AG09309 (cell line): ENCODE measurements at places on chromosomes 11 and 22.

GRCh38 chr11:71095294-71095850 lies 157.0 kb downstream of the SHANK2 start:
- no peak for DNase-seq

DNA sequence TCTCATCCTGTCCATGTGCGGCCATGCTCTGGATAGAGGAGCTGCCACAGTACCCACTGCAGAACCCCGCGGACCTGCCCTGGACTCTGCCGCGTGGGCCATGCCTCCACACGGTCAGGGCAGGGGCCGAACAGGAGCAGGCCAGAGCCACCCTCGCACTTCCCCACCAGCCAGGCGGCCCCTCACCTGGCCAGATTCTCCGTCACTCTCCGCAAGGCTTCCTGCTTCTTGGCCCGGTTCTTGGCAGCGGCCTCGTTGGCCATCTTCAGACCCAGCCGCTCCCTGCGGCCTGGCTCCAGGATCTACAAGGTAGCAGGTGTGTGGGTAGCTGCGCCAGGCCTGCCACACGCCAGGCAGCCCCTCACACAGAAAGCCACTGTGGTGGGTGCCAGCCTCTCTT lies 3.8 kb downstream of the TSSK2 start:
- DNase-seq: no peak

DNA sequence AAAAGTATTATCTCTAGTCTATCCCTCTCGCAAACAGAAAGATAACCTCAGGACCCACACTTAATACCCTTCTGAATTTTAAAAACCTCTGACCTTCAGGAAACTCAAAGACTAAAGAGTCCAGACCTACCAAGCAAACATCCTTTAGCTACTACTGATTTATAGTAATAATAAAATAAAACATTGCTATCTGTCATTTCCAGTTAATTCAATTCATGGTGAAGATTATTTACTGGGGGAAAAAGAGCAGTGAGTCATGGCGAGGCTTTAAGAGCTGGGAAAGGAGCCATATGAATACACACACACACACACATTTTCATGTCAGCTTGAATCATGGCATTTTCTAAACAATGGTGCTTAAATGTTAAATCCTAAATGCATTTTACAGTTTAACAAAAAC lies 87.1 kb downstream of the FAM76B start:
- peak; percentile 73 for DNase-seq

DNA sequence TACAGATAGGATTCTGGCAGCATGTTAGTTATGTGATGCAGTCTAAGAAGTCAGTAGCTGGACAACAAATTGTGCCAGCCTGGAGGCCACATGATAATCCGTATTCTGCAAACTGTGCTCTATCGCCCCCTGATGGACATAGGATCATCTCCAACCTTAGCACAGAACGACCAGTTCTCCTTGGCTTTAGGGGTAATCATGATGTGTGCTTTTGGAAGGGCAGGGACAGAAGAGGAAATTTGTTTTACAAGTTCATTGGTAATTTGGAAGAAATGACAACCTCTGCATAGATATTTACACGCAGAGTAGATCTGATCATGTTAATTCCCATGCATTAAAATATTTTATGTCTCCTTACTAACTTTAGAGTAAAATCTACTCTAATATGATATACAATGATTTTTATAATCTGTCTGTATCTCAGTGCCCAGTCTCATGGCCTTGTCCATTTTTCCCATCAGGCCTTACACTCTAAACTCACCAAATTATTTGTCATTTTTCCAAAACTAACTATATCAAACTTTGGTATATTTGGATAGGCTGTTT lies 12.1 kb downstream of the OR10D3 start:
- peak; percentile 10 for DNase-seq

- DNase-seq: no peak
These were observed 57.4 kb downstream of the BCL2L13 start for GRCh38 chr22:17695986-17696385.

- DNase-seq: no peak
These were observed 534 bp downstream of the RBFOX2 start for GRCh38 chr22:36027935-36028645.

DNA sequence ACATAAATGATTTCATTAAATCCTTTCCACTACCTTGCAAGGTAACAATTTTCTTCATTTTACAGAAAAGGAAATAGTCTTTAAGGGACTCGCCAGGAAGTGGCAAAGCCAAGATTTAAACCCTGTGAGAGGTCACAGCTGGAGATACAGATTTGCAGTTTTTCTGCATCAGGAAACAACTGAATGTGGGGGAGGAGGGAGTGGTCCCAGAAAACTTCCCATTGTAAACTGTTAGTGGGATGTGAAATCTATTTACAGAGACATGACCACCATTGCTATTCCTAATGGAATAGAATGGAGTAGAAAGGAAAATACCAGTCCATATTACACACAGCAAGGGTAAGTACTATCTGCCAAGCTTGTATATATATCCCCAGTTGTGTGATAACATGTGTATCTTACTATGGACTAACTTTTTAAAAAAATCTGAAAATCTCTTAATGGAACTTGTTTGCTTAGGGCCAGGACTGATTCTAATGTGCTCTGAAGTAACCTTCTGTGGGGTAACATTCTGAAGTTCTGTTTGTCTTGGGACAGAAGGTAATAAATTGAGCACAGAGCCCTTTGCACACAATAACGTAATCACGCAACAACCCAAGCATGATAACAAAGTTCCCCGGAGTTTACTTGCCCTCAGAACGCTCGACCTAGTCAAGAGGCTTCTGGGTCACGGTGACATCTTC lies 10.9 kb upstream of the TSKU start:
- DNase-seq: no peak

DNA sequence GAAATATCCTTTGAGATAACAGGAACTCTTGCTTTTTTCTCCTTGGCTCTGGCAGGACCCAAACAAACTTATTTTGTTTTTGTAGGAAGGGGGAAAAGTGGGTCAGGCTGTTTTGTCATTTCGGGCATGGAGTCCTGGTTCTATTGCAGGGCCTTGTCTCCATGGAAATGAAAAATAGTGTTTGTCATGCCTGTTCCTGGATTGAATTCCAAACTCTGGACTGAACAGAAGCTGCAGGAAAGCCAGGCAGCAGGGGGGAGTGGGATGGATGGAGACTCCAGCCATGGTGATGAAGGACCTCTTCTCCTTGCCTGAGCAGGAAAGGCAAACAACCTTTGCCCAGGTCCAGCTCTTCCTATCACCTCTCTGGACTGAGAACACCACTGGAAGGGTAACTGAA lies 87.0 kb downstream of the SCN3B start:
- DNase-seq: no peak

DNA sequence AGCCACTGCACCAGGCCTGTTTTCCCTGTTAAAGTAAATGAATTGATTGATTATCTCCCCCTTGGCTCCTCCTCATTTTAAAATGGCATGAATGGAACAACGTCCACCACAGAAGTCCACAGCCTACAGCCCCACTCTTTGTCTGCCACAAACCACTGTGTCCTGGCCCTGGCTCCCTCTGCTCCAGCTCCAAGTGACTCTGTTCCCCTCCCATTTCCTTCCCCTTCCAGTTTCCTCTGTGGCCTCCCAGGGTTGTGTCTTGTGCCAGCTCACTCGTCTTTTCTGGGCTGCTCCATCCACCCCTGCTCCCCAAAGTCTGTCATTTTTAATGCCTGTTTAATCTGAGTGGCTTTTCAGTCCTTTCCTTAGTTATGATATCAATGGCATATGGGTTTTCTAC lies 52.4 kb upstream of the CD5 start:
- DNase-seq: no peak

- peak; percentile 56 for DNase-seq
These were observed at the start of gene BACE1 for GRCh38 chr11:117316197-117316961. Gene BACE1, minus strand, starts transcription at chr11:117316256. Its CDS starts 461 bp downstream, at chr11:117315795.

DNA sequence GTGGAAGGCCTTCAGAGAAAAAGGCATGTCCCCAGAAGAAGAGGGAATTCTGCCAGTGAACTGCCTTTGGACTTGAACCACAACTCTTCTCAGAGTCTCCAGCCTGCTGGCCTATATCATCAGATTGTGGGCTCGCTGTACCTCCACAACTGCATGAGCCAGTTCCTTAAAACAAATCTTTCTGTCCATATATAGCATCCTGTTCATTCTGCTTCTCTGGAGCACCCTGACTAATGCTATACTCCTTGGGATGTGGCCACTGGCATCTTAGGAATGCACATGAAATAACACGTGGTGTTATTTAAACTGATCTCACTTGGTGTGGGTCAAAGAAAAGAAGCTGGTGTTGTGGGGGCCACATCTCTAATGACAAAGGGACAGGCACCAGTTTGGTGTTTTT lies 58.3 kb upstream of the VSTM5 start:
- DNase-seq: peak; percentile 62

DNA sequence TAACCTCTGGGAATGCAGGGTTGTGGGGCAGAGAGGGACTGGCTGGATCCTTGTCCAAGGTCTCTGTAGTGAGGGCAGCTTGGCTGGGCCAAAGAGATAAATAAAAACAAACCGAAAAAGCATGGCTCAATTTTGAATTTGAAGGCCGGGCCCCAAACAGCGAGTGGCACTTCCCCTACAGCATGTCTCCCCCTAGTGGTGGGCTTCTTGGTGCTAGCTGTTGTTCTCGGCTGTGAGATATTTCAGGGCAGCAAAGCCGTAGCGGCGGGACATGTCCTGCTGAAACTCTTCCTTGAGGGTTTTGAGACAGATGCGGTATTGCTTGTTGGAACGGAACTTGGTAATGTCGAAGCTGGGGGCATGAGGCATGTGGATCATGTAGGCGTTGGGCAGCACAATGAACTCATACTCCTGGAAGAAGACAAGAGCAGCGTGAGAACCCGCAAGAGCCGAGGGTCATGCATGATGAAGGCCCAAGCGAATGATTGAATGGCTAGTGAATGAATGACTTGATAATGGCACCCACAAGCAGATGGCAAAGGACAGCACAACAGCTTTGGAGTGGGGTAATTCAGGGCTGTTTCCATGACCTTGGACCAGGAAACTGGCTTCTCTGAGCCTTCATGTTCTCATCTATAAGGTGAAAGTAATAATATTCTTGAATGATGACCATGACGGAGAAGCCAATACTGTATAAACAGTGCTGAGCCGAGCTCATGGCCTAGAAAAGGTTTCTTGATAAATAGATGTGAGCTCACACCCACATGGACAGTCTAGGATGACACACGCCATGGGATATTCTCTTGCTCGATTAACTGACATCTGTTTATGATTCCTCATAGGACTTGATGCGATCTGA lies 216.3 kb upstream of the SYN3 start:
- no peak for DNase-seq

DNA sequence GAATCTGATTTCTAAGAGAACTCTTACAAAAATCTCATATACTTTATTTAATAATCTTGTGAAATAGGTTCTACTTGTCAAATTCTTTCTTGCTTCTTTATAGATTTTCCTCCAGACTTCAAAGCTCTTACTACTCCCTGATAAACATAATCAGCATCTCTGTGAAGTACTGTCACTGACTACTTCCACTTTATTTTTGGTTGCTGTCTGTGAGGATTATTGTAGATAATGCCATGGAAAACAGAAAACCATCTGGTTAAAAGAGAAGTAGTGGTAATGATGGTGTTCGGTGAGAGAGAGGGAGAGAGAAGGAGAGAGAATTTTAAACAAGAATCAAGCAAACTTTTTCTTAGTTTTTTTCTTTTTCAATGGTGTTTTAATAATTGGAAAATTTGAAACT lies 152.3 kb downstream of the TMEM135 start:
- no peak for DNase-seq

GRCh38 chr11:108886005-108886659 lies 221.3 kb downstream of the DDX10 start:
- no peak for DNase-seq

- DNase-seq: no peak
These were observed 584 bp downstream of the NOX4 start for GRCh38 chr11:89490602-89490980.

DNA sequence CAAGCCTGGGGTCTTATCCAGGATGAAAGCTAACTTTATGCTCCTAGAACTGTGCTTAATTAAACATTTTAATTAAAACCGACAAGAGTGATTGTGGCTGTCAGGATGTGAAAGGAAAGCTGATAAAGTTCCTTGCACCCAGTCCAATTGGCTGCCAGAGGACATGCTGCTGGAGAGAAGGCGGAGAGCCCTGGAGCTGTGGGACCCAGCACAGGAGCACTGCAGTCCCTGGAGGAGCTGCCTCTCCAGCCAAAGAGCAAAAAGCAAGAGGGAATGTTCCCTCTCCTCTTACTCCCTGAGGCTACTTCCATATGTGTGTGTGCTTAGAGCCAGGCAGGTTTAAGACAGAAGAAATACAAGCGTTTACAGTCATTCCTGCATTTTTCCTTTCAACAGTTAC lies 118.6 kb downstream of the OPCML start:
- no peak for DNase-seq

DNA sequence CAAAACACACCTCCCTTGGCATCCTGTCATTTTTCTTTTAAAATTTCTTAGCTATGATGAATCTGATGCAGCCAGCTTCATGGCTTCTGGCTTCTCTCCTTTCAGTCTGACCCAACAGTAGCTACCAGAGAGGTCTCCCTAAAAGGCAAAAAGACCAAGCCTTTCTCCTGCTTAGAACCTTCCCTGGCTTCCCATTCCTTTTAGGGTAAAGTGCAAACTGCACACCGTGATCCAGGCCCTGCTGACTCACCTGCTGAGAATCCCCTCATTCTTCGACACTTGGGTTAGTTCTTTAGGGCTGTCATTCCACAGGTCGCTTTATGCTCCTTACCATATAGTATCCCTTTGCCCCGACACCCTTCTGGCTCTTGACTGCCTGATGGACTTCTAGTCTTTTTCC lies 362.4 kb downstream of the MIAT start:
- no peak for DNase-seq

DNA sequence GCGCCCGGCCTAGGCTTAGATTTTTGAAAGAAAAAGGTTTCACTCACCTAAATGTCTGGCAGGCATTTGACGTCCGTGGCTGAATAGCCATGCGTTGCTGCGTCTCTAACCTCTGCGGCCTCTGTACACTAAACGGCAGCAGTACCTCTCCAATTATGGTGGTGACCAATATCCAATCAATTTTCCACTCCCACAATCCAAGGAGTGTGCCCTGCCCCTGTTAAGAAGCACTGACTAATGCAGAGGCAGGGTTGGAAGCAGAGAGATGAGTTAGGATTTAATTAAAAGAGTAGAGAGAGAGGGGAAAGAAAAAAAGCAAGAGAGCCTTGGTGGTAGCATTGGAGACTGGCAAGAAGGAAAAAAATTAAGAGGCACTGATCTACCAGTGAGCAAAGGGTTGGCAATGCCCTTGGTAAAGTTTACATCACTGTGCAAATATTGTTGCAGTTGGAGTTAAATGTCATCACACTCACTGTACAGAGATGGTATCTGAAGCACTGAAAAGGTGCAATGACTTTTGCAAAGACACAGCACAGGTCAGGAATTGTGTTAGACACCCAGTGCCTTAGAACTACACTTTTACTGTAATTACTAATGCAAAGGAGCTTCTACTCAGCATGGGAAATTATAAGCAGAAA lies 526.7 kb downstream of the NTM start:
- DNase-seq: no peak

- DNase-seq: no peak
These were observed 1.3 kb downstream of the SSH3 start for GRCh38 chr11:67304511-67305113.

GRCh38 chr22:43110927-43111623 lies 525 bp downstream of the BIK start:
- DNase-seq: no peak
